BJ (cell line): ENCODE measurements at places on chromosomes 6 and 20.

DNA sequence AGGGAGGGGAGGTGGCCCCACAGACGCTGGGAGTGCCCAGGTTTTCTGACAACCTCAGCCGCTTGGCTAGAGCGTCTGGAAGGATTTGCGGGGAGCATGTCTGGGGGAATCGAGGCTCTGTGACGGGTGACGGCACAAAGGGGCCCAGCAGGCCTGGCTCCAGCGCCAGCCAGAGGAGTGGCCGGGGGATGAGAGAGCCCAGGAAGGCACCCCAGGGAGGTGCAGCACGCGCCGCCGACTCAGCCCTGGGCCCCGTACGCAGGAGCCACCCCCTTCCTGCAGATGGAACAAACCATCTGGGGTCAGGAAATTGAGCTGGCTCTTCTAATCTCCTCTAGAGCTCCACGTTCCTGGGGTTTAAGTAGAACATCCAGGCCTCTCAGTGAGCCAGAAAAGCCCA is 5.9 kb upstream of the SLCO4A1 start:
- DNase-seq, result no peak

- DNase-seq, result no peak
Measured at GRCh38 chr6:25278261-25278913, 787 bp upstream of the CARMIL1 start.

- no peak for DNase-seq
Measured at GRCh38 chr6:23435126-23435525, 690.9 kb upstream of the NRSN1 start.

DNA sequence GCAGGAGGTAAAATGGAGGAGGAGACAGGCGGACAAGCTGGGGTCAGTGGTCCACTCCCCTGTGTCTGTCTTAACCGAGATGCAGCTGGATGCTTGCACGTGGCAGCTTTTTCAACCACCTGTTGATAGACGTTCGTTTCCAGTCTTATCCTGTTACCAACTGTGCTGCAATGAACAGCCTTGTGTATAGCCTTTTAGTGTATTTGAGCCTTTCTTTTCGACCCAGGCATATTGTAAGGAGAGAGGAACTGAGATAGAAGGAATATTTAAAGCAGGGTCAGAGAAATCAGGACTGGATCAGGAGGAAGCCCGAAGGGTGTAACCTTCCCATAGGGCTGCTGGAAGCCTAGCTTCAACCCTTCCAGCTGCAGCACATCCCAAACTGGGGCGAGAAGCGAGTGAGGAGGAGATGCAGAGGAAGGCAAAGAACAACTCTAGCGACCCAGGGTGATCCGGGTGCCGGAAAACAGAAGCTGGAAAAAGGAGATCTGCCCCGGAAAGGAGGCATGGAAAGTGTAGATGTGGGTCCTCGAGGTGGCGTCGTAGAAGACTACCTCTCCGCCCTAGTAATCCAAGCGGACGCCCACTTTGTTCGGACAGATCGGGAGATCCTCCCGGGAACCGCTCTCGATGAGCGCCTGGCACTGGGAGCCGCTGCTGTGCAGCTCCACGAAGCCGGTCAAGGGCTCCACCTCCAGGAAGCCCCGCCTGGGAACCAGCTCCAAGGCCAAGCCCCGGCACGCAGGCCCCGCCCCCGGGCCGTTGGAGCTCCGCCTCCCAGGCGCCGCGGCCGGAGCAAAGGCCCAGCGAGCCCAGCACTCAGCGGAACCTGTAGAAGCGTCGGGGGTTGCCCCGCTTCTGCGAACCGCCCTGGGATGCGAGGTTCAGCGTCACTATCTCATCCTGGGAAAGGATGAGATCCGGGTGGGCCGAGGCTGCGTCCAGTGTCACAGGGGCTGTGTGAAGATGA is 11.2 kb downstream of the TRIM31 start:
- peak; percentile 19 for DNase-seq

- DNase-seq, result no peak
Measured at GRCh38 chr20:41537865-41538264, 80.3 kb downstream of the CHD6 start.

DNA sequence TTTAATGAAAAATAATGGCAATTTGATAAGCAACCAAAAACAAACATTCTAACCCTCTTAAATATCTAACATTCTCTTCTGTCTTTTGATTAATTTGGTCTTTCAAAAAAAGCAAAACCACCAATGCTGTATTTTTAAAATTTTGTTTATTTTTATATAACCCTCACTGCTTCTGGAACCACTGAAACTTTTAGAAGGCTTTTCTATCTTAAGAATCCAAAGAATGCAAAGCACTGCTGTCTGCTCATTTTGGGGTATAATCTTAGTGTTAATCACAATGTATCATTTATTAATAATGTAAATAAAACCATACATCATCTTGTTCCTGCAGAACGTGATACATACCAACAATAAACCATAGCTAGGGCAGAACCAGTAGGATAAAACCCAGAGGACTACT is 14.0 kb downstream of the STK38 start:
- no peak for DNase-seq

DNA sequence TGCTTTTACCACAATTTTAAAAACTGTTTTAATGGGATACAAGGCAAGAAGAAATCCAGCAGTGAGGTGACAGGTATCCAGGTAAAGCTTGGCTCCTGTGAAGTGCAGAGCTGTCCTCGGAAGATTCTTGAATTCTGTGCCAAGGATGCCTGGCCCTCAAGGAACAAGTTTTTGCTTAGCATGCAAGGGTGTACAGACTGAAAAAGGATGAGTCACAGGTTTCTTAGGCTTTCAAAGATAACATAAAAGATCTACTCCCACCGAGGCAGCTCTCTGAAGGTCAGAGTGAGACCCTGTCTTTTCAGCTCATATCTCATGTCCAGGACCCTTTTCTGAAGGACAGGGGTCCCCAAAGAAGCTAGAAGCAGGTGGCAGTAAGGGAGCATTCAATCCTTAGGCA is 83.3 kb downstream of the CHD6 start:
- DNase-seq, result no peak

DNA sequence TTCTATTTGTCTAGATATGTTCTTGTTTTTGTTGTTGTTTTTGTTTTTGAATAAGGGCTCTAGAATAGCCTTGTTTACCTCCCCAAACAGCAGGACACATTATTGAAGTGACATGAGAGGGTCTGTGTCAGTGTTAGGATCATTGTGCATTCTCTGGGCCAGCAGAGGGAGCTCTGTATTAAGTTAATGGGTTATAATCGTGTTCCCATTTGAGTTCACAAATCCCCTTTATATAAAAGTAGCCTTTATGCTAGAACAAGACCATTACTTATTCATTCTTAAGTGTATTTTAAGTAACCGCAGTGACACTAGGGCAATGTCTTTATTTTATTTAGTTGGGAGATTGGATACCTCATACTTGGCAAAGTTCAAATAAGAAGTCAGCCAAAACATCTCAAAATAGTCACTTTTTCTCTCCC is 44.8 kb downstream of the STK4 start:
- no peak for DNase-seq

DNA sequence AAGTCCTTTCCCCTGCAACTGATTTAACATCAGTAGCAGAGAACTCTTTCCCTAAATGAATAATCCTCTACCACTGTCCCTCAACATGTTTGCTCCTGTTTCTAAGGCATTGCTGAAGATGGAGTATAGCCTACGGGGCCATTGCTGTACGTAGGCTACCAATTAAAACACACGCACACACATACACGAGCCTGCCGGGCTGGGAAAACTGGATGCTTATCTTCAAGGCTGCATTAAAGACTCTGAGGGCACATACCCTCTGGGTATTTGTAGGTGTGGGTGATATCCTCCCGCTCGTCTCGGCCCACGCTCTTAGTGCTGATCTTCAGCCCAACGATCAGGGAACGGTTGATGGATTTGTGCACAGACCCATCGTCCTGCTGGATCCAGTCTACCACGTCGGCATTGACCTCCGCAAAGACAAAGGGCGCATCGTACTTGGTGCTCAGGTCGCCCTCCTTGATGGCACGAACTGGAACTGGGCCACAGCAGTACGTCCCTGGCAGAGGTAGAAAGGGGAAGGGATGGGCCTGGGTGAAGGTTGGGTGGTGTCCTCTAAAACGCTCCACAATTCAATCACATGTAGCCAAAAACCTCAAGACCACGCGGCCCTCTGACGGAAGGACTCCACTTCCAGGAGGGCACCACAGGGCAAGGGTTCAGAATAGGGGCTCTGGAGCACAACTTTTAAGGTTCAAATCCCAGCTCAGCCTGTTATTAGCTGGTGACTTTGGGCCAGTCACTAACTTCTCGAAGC is 25.7 kb downstream of the TGM2 start:
- no peak for DNase-seq

DNA sequence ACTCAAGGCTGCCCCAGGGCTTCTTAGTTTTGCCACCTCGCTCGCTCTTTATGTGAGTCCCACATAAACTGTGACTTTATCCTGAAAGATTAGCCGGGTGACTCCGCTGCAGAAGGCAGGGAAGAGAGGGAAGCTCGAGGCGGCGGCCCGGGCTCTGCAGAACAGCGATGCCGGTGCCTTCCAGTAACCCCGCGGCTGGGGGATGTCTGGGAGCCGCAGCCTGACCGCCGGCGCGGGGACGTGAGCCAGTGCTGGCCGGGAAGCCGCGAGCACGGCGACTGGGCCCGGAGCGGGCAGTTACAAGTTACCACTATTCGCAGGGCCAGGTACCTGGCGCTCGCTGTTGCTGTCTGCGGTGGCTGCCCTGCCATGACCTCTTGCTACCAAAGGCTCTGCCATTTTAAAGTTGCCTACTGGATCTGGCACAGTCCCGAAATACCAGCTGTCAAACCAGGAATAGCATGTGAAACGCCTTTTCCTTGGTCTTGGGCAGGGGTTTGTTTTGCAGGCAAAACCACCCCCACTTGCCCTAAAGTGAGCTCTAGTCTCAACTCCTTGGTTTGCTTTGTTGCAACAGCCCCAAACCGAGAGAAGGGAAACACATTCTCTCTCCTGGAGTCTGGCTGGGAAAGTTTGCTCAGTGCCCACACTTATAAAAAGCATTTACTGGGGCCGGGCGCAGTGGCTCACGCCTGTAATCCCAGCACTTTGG is 124.0 kb upstream of the SLC2A12 start:
- no peak for DNase-seq

- no peak for DNase-seq
Measured at GRCh38 chr6:99813565-99813964, 180.5 kb downstream of the MCHR2 start.

- DNase-seq, result peak; percentile 6
Measured at GRCh38 chr6:25556516-25556915, 95.5 kb upstream of the SCGN start.

DNA sequence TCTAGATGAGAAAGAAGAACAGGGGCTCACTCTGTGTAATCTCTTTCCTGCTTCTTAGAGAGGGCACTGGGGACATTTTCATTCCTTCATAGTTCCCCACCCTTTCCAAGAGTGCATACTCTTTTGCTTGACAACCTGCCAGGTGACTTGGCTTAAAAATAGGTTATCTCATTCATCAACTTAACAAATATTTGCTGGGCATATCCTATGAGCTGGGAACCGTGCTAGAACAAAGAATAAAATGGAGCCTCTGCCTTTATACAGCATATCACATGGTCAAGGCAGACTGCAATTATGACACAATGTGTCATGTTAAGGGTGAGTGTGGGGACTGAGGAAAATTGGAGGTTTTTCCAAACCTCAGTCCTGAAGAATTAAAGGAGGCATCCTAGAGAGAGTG is 209.8 kb upstream of the FOXA2 start:
- no peak for DNase-seq

DNA sequence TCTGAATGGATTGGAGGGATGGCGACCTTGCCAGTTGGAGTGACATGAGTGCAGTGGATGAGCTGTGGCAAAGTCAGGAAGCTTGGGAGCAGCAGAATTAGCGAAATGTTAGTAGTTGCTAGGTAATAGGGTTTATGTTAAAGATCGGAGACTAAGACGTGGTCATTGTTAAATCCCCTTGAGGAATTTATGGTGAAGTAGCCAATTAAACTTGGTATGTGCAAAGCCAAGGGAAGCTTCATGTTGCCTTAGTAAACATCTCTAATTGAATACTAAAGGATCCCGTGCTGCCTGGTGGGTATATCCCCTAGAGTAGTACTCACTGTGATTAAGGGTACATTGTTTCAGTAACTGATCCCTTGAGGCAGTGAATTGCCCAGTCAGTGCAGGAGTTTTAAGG is 106.0 kb downstream of the PRIM2 start:
- DNase-seq, result no peak

- DNase-seq, result no peak
Measured at GRCh38 chr6:89987830-89988229, 93.6 kb downstream of the GJA10 start.

DNA sequence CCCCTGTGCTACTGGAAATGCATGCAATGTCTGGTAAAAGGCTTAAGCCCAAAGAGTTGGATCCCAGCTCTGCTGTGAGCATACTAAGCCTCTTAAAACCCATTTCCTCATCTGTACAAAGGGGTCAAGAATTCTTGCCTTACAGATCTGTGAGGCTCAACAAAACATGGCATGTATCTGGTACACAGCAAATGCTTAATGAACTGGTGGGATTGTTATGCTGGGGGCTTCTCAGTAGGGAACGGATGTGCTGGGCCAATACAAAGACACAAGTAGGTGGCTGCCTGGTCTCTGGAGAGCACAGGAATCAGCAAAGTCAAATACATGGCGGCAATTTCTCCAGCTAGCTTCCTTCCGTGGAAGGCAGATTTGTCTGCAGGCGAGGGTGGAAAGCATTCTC is 62.3 kb downstream of the LAMP5 start:
- DNase-seq, result no peak

DNA sequence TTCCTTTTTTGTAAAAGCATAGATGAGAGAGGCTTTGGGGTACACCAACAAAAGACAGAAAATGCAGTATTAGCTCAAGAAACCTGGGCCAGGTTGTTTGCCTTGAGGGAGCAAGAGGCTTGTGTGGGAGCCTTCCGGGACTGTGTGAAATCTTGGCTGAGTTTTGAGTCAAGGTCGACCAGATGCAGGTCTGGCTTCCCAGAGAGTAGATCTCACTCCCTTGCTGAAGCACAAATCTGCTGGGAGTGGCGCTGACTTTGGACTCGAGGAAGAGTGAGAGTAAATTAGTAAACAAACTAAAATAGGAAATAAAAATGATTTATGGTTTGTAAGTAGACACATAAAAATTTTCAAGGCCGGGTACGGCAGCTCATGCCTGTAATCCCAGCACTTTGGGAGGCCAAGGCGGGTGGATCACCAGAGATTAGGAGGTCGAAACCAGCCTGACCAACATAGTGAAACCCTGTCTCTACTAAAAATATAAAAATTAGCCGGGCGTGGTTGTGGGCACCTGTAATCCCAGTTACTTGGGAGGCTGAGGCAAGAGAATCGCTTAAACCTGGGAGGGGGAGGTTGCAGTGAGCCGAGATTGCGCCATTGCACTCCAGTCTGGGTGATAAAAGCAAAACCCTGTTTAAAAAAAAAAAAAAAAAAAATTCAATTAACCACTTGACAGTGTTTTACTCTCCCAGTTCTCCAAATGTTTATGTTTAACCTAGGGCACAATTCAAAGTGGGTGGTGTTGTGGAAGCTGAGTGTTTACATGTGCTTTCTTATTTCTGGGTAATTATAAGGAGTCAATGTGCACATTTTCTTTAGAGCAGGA is 27.7 kb upstream of the EDN1 start:
- DNase-seq, result no peak

GRCh38 chr20:59207235-59207634 is 43.6 kb downstream of the ZNF831 start:
- DNase-seq, result no peak

GRCh38 chr20:32672394-32672981 is 1.3 kb downstream of the C20orf203 start:
- DNase-seq, result no peak
